AG10803 (cell line): ENCODE measurements at places on chromosomes 1 and 21.

GRCh38 chr21:39010629-39011404 lies 172.4 kb downstream of the PSMG1 start:
- DNase-seq = no peak

DNA sequence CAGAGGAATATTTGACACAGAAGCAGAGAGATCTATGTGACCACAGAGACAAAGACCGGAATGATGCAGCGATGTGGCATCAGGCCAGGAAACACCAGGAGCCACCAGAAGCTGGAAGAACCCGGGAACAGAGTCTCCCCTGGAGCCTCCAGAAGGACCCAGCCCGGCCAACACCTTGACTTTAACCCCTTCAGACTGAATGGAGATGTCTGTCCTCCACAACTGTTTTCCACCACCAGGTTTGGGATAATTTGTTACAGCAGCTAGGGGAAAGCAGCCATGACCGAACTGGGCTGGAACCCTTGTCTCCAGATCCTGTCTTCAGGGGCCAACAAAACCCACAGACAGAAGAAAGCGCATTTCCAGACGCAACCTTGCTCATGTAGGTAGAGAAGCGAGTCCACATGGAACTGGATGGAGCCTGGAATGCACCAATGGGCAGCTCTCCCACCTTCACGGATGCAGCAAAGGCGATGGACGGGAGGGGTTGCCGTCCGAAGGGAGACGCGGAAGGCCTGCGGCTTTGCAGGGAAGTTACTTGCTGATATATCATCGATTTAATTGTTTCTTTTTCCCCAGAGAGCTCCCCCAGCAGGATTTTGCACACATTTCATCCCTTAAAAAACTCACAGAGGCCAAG lies 396.6 kb downstream of the NPHP4 start:
- no peak for DNase-seq

GRCh38 chr1:28663871-28664470 lies 4.6 kb upstream of the GMEB1 start:
- DNase-seq = peak; percentile 25

DNA sequence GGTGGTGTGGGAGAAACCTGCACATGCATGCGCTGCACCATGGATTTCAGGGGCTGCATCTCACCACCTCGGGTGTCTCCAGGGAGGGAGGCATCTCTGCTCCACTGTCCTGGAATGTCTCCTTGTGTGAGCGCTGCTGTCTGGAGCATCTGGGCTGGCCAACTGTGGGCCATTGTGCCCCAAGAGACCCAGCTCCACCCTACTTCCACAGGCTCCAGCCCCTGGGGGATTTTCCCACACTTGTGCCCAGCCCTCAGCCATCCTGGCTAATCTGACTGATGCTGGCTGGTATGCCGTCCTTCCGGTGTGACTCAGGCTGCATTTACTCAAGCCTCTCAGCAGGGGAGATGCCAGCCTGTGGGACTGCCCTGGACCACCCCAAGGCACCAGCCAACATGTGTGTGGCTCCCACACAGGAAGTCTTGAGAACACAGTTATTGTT lies 62.0 kb downstream of the TRIM11 start:
- DNase-seq = no peak

DNA sequence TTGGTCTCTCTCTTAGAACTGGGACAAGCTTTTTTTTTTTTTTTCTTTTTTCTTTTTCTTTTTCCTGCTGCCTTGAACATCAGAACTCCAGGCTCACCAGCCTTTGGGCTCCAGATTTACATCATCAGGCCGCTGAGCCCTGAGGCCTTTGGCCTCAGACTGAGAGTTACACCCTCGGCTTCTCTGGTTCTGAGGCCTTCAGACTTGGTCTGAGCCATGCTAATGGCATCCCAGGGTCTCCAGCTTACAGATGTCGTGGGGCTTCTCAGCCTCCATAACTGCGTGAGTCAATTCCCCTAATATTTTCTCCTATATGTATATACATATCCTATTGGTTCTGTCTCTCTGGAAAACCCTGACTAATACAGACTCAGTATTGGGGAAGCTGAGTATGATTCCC lies 36.5 kb upstream of the RC3H1 start:
- DNase-seq = no peak

- peak; percentile 66 for DNase-seq
Measured at GRCh38 chr1:9466780-9467758, 72.2 kb upstream of the SLC25A33 start.

GRCh38 chr21:43332861-43333297 lies 94.1 kb downstream of the SIK1 start:
- DNase-seq = no peak

GRCh38 chr1:179023946-179024650 lies 1.6 kb upstream of the FAM20B start:
- no peak for DNase-seq

DNA sequence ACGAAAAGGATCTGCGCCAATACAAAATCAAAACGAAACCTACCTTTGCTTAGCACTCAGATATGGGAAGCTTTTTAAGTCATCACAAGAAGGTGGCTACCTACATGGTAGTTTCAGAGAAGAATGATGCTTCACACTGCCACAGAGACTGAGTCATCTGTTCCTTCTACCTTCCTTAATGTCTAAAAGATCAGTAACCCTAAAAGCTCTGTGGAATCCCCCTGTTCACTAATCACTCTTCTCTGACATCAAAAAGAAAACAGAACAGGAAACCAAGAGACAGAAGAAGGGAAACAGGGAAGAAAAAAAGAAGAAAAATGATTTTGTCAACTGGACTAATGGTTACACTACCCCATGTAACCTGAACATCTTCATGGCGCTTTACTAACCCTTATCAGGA lies 177.2 kb downstream of the SMYD3 start:
- no peak for DNase-seq

- no peak for DNase-seq
Measured at GRCh38 chr1:108678706-108679105, 13.4 kb upstream of the PRPF38B start.

DNA sequence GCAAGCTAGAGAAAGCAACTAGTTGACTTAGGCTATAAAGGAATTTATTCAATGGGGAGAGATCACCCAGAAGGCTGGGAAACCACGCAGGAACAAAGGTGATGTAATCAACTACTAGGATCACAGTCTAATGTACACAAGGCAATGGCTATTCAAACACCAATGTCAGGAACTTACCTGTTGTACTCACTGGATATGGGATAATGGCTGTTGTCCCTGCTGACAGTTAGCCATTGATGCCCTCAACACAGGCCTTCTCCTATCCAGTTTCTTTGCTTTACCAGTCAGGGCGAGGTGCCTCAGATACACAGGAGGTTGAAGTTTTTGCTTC lies 32.3 kb downstream of the C21orf91 start:
- DNase-seq = no peak

DNA sequence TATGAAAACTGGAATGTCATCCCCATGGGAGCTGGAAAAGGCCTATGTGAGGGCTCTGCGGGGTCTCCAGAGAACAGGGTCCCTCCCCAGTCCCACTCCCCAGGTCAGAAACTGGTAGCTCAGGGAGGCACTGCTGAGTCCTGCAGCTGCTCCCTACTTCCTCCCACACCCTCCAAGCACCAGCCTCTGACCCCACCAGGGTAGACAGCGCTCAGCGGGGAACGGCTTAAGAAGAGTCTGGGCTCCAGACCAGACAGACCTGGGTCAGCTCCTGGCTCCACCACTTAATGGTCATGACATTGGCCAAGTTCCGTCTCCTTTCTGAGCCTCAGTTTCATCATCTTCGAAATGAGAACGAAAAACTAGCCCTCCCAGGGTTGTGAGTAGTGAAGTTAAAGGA lies 7.2 kb downstream of the LRP8 start:
- no peak for DNase-seq

DNA sequence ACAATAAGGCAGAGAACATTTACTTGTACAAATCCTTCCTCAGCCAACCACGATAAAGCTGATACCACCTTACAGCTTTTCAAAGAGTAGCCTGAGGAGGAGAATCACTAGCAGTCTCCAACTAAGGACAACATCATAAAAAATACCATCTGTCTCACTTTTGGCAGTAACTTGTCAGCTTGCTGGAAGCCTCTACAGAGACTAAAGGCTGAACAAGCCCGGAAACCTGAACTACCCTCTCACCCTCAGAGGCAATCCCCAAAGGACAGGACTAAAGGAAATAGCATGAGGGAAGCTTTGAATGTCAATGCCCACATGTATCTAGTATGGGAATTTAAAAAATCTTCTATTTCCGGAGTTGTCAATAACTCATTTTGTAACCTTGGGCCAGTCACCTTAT lies 10.6 kb downstream of the SRSF4 start:
- DNase-seq = peak; percentile 58

DNA sequence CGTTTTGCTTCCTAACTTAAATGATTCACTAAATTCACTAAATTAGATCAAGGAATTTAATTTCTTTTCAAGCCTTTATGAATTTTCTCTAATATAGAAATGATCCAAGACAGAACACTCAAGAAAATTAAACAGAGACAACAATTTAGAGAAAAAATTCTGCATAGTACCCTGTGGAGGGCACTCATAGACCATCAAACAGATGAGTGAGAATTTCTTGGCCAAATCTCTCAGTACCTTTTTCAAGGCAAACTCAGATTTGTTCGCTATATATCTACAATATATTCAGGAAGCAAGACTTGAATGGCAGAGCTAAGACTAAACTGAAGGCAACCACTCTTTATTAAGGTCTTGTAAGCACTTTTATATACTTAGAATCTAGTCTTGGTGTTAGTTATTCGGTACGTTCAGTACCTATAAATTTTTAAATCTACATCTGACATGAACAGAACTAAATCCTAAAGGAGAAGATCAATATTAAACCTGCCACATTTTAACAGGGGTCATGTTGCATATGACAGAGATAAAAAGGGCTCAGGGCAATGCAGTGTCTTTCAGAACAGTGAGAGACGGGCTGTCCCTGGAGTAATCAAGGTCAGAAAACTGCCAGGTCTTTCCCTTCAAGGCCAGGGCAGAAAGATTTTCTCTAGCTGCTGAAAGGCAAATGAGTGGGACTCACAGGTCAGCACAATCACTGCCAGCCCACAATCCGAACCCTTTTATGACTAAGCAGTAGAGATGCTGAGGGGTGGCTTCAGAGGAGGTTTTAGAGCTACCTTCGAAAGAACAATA lies 118.8 kb upstream of the TMPRSS15 start:
- DNase-seq = no peak

DNA sequence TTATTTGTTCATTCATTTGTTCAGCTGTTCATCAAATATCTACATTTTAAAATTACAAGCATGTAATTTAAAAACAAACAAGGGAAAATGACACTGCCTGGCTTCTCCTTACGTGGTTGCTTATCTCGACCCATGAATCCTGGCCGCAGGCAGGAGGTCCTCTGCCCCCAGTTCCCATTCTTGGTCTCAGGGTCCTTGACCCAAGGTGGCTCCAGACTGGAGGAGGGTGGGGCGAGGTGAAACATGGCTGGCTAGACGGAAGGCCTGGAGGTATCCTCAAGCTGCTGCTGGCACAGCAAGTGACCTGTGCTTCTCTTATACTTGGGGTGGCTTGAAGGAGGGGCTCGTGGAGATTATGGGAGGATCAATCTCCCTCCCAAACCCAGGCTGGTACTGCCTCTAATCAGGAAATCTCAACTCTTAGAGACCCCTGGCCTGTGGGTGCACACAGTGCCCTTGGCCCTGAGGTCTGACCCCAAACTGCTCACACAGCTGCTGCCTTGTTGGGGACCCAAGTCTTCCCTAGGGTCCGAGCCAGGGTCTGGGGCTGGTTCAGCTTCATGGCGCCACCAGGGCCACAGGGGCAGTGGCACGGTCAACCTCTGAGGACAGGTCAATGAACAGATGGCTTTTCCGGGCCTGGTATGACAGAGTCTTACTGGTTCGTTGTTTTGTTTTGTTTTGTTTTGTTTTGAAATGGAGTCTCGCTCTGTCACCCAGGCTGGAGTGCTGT lies 63.7 kb downstream of the SCCPDH start:
- no peak for DNase-seq

DNA sequence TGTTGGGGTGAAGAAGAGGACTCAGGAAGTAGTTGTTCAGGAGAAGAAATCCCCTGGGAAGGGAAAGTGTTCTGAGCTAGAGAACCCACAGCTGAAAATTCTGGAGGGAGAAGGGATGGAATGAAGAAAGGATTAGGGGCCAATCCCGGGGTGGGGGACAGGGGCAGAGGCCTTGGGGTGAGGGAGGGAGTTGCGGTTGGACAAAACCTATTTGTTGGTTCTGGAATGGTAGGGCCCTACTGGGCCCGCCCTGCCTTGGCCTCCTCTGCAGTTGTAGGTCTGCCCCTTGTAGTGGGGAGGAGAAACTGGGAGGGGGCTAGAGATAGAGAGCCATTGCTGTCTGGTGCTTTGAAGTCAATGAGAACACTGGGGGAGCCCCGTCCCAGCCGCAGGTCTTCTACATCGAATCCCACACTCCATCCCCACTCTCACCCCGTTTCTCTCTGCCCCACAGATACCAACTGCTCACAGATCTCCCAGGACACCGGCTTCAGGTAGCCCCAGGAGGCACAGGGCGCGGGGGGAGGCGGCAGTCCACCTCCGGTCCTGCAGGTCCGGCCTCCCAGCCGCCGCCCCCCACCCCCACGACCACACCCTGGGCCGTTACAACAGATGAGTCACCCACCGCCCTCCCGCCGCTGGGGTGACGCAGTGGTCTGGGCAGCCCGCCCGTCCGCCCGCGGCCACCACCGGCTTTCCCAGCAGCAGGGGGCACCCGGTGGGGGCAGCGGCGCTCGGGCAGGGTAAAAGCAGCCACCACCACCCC lies 1.1 kb downstream of the TAGLN2 start:
- peak; percentile 92 for DNase-seq

DNA sequence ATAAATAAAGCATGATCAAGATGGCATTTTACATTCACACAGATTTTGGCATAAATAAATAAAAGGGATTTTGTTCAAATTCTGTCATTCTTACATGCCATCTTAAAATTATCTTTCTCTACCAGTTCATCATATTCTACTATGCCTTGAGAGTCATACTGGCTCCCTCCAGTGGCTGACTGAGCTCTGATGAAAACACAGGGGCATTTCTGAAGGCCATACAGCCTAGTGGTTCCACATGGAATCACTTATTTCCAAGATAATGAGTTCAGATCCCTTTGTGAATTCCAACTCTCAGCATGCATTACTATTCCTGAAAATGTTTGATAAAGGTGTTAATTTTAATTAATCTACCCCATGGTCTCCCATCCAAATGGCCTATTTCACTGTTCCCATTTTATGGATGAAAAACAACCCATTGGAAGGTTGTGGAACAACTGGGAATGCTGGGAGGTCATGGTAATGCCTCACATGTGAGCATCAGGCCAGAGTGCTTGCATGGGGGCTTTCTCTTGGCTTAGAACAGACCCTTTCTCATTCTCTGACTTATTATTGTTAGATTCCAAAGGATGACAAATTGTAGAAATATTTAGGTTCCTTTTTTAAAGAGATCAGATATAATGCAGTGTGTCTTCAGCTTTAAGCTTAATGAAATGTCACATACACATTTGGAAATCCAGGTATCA lies 622.4 kb upstream of the PKN2 start:
- peak; percentile 68 for DNase-seq

- DNase-seq = peak; percentile 52
Measured at GRCh38 chr1:63618011-63618410, 24.8 kb downstream of the PGM1 start.

DNA sequence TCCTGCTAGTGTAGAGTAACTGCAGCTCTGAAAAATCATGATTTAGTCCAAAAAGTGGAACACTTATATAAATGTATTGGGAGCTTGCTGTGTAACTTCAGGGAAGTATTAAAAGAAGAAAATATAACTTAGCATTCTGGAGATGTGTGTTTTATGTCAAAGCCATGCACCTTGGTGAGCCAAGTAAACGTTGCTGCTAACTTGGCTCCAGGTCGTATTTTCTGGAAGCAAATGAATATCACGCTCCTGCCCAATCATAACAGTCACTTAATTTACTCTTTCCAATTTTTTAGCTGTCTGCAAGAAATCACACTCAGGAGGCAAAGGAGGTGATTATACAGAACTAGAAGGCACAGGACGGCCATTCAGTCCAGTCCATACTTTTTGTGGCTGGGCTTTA lies 61.1 kb downstream of the DOP1B start:
- DNase-seq = no peak

- peak; percentile 64 for DNase-seq
Measured at GRCh38 chr1:25361901-25362300, 23.8 kb downstream of the TMEM50A start.
